Adipose tissue (tissue), 3 donors: ENCODE measurements at places on chromosomes 6 and 20. TPM values are rescaled to one million over a fixed set of nuclear protein-coding genes. Genes with fewer than 3 reads are reported as not detected.

The KHDC1 gene
- 2.0 TPM for polyA plus RNA-seq

The HLA-DPA1 gene
- polyA plus RNA-seq = 10.4 TPM

The BTNL2 gene
- polyA plus RNA-seq = not detected

The HRH3 gene
- not detected for polyA plus RNA-seq

The ITCH gene
- 8.3 TPM for polyA plus RNA-seq

The ENPP1 gene
- 7.7 TPM for polyA plus RNA-seq

The FAM162B gene
- 9.0 TPM for polyA plus RNA-seq

The GSTA2 gene
- polyA plus RNA-seq = 85.8 TPM

The KCNQ5 gene
- polyA plus RNA-seq = under 0.01 TPM

The GPLD1 gene
- polyA plus RNA-seq = 1.7 TPM

The LY6G6C gene
- polyA plus RNA-seq = not detected

The ISM1 gene
- 1.0 TPM for polyA plus RNA-seq

The LINC00237 gene
- not detected for polyA plus RNA-seq

The SLC22A1 gene
- polyA plus RNA-seq = 0.55 TPM

The ANKRD66 gene
- polyA plus RNA-seq = not detected

The SYCP2 gene
- 1.2 TPM for polyA plus RNA-seq

The MICB gene
- polyA plus RNA-seq = 3.3 TPM

The LY6G6D gene
- not detected for polyA plus RNA-seq

The TGM2 gene
- 53.1 TPM for polyA plus RNA-seq

The RIPOR2 gene
- polyA plus RNA-seq = 1.6 TPM

The PACRG gene
- not detected for polyA plus RNA-seq
